ENCODE measurements at places on chromosomes 11 and 22.

DNA sequence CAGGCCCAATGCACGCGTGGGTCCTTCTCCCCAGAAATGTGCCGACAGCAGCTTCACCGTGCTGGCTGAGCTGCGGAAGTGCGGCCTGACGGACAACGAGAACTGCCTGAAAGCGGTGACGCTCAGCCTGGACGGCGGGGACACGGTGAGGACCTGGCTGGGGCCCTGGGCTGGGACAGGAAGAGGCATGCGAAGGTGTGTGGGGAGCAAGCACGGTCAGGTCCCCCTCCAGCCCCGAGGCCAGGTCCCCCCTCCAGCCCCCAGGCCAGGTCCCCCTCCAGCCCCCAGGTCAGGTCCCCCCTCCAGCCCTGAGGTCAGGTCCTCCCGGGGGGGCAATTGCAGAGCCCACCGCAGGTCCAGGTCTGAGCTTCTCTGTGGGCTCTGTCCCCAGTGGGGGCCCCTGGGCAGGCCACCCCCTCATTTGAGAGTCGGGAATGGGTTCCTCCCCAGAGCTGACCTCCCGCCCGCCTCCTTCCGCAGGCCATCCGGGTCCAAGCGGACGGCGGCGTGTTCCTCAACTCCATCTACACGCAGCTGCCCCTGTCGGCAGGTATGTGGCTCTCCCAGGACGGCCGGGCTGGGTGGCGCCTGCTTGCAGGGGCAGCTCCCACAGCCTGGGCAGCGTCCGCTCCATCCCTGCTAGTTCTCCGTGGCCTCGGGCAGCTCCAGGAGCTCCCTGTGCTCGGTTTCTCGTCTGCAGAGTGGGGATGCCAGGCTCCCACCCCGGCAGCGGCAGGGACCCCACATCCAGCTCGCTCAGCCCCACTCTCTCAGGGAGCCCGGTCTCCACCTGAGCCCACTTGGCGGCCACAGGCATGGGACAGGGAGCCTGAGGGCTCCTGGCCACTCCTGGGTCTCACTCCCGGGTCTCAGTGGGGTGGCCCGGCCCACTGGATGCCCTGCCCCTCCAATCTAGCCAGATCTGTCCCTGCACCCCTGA, 7.9 kb downstream of the MUC5B start:
- peak; percentile 37 for DNase-seq

DNA sequence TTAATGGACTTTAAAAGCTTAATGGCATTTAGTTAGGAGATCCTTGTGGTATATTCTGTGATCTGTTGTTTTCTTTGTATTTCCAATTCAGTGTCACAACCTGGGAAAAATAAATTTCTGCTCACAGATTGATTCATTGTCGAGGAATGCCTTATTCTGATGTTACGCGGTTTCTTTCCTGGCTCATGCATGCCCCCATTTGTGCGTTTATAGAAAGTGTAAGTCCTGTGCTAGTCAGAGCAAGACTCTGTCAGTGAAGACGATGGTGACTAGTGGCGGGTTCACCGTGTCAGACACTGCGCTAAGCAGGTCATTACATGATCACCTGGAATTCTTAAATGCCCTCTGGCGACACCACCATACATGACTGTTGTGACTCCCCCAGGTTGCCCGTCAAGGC, 169.4 kb downstream of the TBC1D22A start:
- DNase-seq = no peak

GRCh38 chr11:12143461-12144258, 33.3 kb downstream of the MICAL2 start:
- no peak for DNase-seq

DNA sequence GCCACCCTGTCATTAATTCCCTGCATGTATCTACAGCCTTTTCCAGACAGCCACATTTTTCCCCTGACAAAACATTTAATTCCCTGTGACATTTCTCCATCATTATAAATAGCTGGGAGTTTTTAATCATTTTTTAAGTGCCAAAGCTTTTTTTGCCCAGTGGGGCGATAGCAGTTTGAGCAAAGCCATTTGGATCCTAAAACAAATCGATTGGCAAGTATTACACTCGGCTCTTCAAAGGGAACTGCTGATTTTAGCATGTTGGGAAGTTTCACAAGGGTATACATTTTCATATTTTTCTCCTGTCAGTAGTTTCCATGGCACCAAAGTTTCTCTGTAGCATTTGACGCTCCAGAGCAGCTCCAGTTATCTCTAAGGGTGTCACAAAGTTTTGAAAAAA, 210.8 kb downstream of the HIPK3 start:
- no peak for DNase-seq

- no peak for DNase-seq
Measured at GRCh38 chr11:89159974-89160373, 17.7 kb upstream of the TYR start.

DNA sequence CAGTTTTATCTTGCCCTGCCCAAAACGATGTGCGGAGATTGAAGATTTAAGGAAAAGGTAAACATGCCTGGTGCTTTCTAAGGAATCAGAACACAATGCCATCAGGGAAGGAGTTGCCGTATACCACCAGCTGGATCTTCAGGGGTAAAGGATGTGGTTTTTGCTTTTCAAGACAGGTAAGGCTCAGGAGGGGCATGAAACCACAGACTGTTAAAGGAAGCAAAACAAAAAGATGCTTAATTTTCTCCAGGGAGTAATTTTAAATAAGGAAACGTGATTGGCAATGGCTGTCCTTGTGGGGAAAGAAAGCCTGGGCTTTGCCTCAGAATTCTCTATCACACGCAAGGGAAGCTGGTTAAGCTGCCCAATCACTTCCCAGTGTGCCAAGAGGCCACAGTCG, 655.6 kb downstream of the OPCML start:
- no peak for DNase-seq

DNA sequence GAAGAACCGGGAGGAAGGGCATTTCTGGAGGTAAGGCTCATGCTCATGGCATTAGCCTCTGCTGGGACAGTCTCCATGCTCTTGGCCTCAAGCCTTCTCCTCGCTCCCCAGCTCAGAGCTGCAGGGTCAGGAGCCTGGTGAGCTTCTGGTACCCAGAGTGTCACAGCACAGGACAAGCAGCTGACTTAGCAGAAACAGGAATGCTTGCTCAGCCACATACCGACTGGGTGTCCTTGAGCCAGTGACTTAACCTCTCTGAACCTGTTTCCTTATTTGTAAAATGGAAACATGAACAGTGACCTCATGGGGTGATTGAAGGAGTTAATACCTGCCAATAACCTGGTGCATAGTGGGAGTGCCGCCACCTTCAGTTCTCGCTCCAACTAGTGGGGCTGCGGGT, 68.1 kb upstream of the RASD2 start:
- no peak for DNase-seq

DNA sequence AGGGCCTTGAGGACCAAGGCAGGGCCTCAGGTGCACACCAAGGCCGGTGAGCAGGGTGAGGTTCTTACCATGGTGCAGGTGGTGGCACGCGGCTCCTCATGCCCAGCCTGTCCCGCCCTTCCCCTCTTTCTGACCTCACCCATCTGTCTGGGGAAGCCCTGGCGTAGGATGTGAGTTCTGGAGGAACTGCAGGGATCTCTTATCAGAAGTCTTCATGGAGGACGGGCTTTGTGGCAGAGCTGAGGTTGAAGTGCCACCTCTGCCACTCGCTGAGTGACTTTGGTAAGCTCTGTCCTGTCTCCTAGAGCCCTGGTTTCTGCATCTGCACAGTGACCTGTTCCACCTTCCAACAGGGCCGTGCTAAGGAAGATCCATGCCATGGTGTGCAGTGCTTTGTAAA, 49.1 kb downstream of the LRRC32 start:
- no peak for DNase-seq

Measured in kidney (tissue), 22 donors.